NCI-H1930 (cell line): ENCODE measurements at places on chromosomes 13 and 19.

- no peak for DNase-seq
Measured at GRCh38 chr19:32580353-32580900, 563 bp upstream of the PDCD5 start.

DNA sequence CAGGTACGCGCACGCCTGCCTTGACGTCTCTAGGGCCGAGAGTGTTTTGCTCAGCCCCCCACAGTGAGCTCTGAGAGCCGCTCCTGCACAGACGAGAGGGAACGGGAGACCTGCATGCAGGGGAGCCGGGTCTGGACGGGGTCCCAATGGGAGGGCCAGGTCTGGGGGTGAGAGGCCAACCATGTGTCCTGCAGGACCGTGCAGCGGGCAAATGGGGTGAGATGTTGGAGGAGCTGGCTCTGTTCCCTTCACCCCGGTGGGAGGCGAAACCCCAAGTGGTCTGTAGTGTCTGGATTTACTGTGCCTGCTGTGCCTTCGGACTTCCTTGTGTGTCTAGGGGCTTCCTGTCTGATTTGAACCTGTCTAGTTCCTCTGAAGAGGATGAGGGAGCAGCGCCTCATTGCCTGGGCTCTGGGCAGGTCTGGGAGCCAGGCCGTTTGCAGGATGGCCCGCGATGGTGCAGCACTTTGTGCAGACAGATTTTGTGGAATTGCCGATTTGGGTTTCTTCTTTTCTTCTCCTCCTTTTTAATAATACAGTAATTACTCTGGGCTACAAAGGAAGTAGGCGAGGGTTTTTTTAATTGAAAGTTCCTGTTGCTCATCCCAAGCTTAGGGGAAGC, 2.1 kb downstream of the CSNK1G2 start:
- DNase-seq = no peak

- no peak for DNase-seq
Measured at GRCh38 chr13:41188584-41188983, 5.8 kb downstream of the KBTBD7 start.

- no peak for DNase-seq
Measured at GRCh38 chr19:15124572-15125231, 17.5 kb downstream of the SYDE1 start.

DNA sequence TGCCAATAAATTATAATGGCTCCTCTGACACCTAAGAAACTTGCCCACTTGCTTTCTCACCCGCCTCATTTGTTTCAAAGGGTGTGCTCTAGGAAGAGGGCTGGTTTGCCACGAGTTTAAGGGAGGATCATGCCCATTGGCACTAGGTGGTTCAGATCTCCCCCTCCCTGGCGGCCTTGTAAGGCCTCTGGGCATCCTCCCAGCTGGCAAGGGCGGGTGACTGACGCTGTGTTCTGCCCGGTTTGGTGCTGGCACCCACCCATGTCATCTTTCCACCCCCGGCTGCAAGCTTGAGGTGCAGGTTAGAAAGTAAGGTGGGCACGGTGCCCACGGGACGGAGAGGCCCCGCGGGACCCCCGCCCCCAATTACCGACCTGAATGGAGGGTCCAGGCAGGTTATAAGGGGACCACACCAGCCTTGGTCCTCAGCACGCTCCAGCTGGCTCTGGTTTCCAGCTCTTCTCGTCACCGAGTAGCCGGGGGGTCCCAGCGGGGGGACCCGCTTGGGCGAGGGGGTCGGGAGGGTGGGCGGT, 90.4 kb downstream of the PTPRS start:
- no peak for DNase-seq

GRCh38 chr19:35959968-35960320, 23.8 kb downstream of the LRFN3 start:
- DNase-seq = no peak

DNA sequence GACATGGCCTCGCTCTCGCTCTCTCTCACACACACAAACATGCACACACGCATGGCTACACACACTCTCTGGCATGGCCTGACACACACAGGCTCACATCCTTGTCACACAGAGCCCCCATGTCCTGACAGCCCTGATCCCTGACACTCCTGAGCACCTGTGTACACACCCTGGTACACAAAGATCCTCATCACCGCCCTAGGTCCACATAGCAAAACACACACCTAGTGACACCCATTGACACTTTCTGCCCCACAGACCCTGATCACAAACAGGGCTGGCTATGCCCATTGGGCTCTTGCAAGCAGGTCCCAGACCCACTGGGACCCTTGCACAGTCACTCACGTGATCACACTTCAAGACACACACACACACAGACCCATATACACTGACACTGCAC, 4.0 kb upstream of the NFIX start:
- no peak for DNase-seq

- no peak for DNase-seq
Measured at GRCh38 chr13:75271846-75272245, 210.1 kb downstream of the TBC1D4 start.

GRCh38 chr13:40404407-40404806, 262.0 kb downstream of the FOXO1 start:
- DNase-seq = no peak

GRCh38 chr13:69580255-69580654, 527.4 kb upstream of the ATXN8OS start:
- no peak for DNase-seq

DNA sequence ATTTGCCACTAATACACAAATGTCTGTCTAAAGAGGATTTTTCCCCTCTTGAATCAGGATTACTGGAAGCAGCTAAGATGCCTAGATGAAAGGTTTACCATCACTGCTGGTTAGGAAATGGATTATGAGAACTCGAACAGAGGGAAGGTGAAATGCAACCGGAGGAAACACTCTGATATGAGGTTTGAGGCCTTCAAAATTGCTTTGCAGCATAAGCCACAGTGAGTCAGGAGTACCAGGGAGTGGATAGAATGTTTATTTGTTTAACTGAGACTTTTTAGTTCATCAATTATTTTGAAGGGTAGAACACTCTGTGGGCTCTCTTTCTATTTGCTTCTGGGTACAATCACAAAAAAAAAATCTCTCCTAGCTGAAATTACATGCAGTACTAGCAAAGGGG, 18.1 kb downstream of the CDADC1 start:
- DNase-seq = no peak

DNA sequence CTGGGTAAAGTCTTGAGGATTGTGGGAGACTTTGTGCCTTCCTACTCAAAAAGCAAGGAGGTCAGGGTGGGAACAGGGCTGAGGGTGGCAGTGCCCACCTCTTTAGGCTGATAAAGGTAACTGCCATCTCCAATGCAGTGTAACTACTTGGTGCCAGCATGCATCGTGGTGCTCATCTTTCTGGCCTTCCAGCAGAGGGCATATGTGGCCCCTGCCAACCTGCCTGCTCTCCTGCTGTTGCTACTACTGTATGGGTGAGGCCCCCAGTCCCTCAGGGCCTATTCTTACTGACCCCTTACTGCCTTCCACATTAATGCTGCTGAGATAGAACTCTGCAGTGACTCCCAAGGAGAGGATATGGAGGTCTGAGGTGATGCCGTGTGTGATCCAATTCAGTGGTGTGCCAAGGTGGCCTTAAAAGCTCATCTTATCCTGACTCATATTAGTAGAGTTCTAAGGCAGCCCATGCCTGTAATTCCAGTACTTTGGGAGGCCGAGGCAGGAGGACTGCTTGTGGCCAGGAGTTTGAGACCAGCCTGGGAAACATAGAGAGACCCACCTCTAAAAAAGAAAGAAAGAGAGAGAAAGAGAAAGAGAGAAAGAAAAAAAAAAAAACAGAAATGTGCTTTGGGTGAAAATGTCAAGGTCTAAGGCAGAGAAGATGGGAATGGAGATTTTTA, 9.7 kb upstream of the ARHGAP45 start:
- DNase-seq = peak; percentile 61

GRCh38 chr13:43792076-43792881, 5.5 kb upstream of the ENOX1 start:
- DNase-seq = no peak
